Osteoblast (primary cell): ENCODE measurements at places on chromosomes 4 and X. TPM values are rescaled to one million over a fixed set of nuclear protein-coding genes. Genes with fewer than 3 reads are reported as not detected.

- DNase-seq, result no peak
Measured at GRCh38 chr4:41362621-41363383, 106.1 kb downstream of the UCHL1 start.

GRCh38 chr4:75004755-75005668 lies 72.1 kb downstream of the PARM1 start:
- DNase-seq, result no peak

DNA sequence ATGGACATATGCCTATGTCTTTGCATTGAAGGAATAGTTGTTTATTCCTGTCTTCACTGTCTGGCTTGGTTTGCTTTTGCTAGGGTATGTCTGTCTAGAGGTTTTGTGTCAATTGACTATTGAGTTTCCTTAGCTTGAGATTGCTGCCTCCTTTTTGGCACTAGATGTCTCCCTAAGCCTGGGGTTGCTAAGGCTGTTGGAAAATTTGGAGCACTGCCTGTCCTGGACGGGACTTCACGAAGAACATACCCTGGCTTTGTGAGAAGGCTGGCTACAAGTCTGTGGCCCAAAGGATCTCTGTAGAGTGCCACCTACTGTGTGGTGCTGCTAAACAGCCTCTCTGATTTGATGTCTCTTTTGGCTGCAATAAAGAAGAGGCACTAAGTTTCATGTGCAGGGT lies 183.8 kb upstream of the NUDT10 start:
- no peak for DNase-seq

- peak; percentile 68 for DNase-seq
Measured at GRCh38 chrX:110086916-110087484, 84.1 kb downstream of the TMEM164 start.

DNA sequence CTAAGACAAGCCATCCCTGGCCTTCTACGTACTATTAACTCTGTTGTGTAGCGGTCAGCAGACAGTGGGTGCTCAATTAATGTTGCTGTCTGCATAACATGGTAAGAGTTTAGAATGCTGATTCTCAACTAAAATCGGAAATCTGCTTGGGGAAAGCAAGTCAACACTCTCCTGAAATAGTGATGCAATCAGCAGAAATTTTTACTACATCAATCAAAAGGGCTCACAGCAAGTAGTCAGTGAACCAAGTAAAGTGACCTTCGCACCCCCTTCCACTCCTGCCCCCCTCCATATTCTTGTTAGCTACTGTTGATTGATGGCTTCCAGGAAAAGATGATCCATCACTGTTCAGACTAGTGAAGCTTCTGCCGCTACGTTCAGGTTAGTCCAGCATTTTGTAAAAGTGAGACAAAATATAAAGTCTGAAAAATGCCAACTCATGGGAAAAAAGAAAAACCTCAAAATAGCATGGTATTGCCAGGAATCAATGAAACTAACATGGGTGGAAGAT lies 247.9 kb downstream of the HNRNPD start:
- no peak for DNase-seq

DNA sequence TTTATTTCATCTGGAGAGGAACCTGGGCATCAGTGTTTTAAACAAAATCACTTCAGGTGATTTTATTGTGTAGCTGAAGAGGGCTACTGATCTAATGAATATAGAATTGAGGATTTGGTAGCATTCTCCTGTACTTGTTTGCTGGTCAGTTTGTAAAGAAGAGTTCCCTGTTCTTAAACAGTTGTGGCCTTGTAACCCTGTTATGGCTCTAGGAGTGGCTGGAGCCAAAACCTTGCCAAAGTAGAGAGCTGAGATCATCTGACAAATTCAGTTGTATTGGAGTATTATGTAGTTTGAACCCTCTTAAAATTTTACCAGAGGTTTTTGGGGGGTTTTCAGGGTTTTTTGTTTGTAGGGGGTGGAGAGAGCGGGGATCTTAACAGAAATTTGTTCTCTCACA lies 36.5 kb downstream of the USP9X start:
- no peak for DNase-seq

DNA sequence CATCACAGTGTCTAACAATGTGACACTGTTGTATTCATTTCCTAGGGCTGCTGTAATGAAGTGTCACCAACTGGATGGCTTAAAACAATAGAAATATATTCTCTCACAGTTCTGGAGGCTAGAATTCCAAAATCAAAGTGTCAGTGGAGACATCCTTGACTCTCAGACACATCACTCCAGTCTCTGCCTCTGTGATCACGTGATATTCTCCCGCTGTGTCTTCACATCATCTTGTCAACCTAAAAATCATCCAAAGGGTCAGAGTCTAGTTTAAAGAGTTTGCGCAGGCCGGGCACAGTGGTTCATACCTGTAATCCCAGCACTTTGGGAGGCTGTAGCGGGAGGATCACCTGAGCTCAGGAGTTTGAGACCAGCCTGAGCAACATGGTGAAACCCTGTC lies 36.6 kb upstream of the HPSE start:
- no peak for DNase-seq

DNA sequence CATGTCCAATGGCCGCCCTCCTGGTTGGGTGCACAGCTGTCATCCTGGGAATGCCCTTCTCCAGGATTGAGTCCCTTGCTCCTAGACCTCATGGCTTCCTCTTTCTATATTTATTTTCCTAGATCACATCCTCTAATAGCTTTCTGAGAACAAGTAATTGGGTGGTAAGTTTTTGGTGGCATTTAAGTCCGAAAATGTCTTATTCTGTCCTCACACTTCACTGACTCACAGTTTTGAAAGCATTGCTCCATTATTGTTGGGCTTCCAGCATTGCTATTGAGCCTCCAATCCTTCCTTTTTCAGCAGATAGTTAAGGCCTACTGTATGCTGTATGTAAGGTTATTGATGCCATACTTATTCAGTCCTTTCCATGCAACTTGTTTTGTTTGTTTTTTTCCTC lies 25.9 kb downstream of the PGM2 start:
- DNase-seq, result no peak

- DNase-seq, result peak; percentile 69
Measured at GRCh38 chr4:75671802-75672421, 1.3 kb downstream of the G3BP2 start.

GRCh38 chr4:164700471-164700870 lies 53.5 kb upstream of the SMIM31 start:
- DNase-seq, result no peak

DNA sequence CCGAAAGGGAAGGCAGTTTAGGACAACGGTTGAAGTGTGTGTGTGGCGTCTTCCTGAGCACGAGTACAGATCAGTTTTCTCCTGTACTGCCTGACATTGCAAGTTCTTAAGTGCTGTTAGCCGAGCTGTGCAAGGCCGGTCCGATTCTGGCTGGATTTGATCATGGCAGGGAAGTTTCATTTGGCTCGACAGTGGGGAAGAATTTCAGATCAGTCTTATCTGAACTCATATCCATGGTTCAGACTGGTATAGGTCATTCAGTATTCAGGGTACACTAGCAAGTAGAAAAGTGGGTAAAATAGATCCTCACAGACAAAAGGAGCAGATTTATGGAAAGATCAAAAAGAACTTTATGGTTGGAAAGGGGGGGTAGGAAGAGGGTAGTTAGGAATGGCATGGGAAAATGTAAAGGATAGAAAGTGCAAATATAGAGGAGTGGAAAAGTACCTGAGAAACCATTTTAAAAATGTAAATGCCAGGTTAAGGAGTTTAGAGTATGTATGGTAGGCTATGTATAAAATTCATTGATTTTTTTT lies 716 bp downstream of the THAP9 start:
- DNase-seq, result peak; percentile 53

DNA sequence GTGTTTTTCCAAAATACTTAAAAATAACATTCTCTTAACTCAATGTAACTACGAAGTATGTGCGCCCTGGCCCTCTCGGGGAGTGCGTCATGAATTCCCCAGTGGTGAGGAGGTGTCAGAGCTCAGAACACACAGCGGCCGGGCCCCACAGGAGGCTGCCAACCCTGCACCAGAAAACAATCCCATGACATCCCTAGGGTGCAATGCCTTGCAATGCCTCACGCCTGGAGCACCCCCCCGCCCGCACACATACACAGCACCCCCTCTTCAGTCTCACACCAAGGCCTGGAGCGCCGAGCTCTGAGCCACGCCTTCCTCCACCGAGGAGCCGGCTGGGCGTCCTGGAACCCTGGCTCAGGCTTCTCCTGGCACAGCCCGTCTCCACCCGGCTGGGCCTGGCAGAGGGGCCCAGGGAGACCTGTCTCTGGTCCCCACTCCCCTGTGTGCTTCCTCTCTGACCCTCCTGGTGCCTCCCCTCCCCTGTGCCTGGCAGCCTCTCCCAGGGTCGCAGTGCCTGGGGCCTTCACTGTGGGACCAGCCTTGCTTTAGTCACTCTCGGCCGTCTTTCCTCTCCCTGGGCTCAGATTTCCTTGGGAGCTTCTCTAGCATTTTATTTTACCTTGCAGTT lies 108.2 kb upstream of the ADRA2C start:
- DNase-seq, result peak; percentile 100

- DNase-seq, result peak; percentile 79
Measured at GRCh38 chrX:40402831-40403533, 177.8 kb upstream of the ATP6AP2 start.

- no peak for DNase-seq
Measured at GRCh38 chrX:153968754-153969124, 2.9 kb downstream of the HCFC1 start.

DNA sequence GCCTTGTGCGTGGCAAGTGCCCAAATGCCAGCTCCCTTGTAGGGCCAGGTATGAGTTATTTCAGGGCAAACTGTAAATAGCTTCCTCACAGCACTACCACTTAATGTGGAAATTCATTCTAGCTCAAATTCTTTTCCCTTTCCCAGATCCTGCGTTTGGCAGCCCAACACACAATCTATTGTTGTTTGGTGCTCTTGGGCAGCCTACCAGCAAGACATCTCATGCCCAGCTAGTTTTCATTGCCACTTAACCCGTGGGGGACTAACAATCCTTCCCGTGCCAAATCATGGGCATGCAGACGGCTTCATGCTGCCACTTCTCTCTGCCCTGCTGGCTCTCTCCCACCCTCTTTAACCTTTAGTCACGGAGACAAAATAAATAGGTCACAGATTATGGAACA lies 454.2 kb downstream of the GRIA2 start:
- no peak for DNase-seq

DNA sequence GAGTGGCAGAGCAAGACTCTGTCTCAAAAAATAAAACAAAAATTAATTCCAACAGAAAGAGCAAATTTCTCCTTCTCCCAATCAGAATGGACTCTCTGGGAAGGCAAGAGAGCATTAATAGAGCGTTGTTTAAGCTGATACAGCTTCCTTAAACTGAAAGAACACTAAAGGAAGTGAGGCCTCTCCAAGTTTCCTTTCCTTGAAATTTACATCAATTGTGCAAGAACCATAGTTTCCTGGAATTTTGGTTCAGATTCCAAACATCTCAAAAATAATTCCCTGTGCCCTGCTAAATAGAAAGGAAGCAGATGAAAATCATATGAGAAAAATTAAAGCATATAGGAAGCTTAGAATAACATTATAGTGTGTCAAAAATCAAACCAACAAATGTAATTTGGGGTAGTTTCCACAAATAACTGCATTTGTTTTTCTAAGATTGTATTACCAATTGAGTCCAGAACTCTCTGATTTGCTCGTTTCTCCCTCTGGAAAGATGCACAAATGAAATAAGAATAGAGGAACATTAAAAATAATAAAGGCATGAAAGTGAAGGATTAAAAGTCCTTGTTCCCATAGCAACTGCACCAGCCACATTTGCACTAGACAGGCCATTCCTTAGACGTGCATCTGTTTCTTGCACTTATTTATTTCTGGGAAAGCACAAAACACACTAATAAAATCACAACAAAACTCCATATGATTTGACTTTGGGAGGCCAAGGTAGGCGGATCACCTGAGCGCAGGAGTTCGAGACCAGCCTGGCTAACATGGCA lies 3.7 kb upstream of the FAM241A start:
- DNase-seq, result peak; percentile 35

DNA sequence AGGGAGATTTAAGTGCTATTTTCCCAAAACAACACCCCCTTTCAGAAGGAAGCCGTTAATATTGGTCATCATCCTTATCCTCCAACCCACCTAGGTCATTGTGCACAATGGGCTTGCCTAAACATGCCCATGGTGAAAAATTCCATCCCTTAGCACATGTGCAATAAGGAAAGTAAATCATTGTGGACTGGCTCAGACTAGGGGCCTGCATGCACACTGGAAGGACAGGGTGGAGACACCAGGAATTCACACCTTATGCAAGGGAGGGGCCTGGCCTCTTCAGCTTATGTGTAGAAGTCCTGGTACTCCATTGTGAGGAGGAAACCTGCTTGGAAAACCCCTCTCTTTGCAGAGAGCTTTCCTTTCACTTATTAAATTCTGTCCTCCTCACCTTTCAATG lies 311.4 kb upstream of the NDST4 start:
- no peak for DNase-seq

DNA sequence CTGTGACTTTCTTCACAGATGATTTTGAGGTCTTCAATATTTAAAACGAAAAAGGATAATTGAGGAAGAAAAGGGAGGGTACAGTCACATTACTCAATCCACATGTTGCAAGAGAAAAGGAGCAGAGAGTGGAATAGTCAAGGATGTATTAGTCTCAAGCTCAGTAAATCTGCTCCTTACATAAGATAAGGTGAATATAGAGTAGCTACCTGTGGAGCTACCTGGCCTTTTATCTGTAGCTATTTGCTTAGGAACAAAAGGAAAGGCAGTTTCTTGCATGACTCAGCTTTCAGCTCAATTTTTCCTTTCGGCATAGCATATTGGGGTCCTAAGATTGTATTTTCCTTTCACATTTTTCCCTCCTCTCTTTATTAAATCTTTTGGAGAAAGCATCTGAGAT lies 26.3 kb upstream of the ACTRT1 start:
- DNase-seq, result no peak

DNA sequence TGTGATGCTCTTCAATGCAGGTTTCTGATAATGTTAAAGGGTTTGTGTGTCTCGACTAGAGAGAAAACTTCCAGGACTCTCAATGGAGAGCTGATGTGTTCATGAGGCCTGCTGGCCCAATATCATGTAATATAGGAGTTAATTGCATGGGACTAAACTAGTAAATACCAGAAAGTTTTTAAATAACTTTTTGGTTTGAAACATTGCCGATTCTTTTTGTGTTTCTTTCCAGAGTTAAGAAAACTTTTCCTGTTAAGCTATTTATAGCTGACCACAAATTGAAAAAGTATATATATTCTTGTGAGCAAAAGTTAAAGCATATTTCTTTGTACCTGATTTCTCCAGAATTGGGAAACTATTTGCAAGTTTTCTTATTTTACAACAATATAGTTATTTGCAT lies 49.7 kb downstream of the FAM9B start:
- no peak for DNase-seq

GRCh38 chr4:80362578-80363181 lies 27.1 kb downstream of the CFAP299 start:
- DNase-seq, result no peak

DNA sequence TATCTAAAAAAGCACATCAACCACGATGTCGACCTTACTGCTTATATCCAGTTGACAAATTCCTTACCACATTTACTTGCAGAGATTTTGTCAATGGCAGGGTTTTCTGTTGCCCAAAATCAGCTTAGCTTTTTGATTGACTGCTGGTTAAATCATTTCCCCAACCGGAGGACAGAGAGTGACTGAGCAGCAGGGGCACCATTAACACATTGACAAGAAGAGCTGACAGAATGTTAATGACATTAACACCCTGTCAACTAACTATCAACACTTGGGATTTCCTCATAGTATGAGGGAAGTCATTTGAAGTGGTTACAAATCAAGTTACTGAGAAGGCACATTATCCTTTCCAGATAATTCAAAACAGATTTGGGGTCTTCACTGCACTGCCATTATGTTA lies 368.4 kb downstream of the RPA4 start:
- no peak for DNase-seq

The SATL1 gene
- not detected in 2 replicates for total RNA-seq

The TMSB15C gene
- 3.2 and 3.3 TPM in 2 replicates for total RNA-seq

The NPNT gene
- 0.36 and 0.59 TPM in 2 replicates for total RNA-seq

The TAF1 gene
- 25.0 and 31.1 TPM in 2 replicates for total RNA-seq

The STPG2 gene
- under 0.01 and 0.29 TPM in 2 replicates for total RNA-seq

The ZMYM3 gene
- total RNA-seq, result 15.6 TPM in 2 replicates

The ADGRA3 gene
- 25.3 and 26.2 TPM in 2 replicates for total RNA-seq
